ENCODE measurements at places on chromosomes 7 and 10.

DNA sequence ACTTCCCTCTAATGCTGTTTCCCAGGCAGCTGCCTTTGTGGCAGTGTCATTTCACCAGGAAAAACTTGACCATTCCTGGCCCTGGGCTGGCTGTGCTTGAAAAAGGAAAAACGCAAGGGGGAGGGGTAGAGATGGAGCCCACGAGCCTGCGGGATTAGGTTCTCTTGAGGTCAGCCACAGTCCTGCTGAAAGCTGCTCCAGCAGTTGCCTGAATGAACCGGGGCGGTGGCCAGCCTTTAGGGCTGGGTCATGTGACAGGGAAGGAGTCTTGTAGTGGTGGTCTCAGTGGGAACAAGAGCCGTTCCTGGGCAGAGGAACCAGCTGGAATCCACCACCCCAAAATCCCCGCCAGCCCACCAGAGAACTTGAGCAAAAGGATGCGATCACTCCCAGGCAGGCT lies 51.2 kb upstream of the LRRC4 start:
- DNase-seq, result no peak

GRCh38 chr7:80333040-80333439 lies 178.8 kb downstream of the GNAT3 start:
- no peak for DNase-seq

DNA sequence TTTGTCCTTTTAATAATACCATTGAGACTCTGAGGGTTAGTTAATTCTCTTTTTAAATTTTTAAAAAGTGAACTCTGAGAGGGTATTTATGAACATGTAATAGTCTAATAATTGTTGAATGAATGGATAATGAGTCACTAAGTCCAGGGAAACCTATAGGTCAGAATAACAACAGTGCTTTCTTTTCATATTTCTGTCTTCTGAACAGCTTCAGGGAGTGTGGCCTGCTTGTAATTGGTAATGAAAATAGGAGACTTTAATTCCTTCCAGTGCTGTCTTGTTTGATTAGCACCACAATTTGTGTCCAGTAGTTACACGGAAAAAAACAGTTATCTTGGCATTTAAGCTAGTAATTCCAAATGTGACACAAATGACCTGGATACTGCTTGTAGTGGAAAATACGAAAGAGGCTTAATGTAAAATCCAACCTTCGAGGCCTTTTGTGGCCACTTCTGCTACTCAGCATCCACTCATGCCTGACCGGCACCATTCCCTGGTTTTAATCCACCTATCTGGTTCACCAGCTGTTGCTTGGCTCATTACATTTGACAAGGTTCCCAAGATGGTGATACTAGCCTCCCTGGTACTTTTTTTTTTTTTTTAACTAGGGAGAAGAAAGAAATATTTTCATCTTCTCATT lies 149.3 kb upstream of the IMMP2L start:
- DNase-seq, result no peak

DNA sequence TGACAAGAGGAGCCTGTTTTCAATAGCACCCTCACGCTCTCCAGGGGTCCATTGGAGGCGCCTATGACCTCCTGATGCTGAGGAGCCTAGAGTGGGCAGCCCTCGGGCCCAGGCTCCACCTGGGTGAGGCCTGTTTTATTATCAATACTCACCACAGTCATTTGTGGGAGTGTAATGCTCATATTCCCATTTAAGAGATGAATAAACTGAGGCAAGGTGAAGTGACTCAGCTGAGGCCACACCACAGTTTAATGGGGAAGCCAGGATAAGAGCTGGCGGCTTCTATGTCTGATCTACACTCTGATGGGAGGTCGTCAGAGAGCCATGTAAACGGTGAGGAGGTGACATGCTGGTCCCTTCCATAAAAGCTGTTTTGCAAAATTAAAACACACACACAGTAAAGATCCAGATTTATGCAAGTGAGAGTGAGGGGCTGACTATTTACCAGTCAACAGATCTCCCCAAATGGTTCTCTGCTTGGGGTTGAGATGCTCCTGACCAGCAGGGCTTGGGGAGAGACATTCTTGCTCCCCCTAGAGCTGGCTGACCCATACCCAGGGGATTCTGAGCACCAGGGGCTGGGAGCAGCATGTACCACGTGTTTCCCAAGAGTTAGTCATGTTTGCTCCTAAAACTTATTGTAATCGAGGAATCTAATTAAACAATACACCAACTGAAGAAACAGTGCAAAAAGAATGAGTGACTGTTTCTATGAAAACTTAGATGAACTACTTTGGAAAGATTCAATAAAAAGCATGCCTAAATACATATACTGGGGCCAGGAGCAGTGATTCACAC lies 81.0 kb upstream of the INSIG1 start:
- DNase-seq, result no peak

- no peak for DNase-seq
Measured at GRCh38 chr10:30782537-30783461, 153.2 kb upstream of the LYZL2 start.

DNA sequence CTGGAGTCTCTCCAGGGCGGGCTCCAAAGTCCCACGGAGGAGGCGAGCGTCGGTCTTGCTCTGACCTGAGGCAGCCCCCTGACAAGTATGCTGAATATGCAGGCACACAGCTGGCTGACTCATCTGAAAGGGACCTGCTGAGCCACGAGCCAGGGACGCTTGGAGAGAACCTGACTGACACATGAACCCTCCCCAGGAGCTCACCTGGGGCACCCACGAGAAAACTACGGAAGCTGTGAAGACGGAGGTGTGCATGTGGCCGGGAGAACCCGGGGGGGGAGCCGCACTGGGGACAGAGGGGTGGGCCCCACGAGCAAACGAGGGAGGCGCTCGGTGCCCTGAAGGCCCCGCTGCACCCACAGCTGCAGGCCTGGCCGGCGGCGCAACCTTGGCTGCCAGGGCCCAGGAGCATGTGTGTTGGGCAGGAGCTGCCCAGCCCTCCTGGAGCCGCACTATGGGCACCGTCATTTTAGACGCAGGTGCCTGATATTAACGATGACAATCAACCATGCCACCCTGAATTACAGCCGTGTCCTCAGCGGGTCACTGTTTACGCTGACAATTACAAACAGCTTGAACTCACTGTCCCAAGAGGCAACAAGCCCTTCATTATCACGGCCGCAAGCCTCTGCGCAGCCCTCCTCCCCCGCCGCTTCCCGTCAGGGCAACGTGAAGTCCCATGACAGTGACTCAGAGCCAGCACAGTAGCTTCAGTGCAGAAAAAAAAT lies 64.7 kb downstream of the DIP2C start:
- no peak for DNase-seq

DNA sequence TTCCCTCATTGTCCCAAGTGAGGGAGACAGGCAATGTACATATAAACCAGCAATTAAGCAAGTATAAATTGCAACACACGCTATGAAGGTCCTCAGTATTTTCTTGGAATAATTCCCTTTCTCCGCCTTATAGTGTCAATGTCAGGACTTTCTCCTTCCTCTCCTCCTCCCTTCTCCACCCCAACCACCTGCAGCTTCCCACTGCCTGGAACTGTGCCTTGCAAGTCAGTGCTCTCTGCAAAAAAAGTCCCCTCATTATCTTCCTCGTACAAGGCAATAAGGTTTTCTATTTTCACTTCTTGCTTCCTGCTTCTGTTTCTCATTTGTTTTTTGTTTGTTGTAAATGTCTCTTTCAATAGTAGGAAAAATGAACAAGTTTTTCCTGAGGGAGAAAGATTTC lies 111.7 kb downstream of the GPR26 start:
- no peak for DNase-seq

DNA sequence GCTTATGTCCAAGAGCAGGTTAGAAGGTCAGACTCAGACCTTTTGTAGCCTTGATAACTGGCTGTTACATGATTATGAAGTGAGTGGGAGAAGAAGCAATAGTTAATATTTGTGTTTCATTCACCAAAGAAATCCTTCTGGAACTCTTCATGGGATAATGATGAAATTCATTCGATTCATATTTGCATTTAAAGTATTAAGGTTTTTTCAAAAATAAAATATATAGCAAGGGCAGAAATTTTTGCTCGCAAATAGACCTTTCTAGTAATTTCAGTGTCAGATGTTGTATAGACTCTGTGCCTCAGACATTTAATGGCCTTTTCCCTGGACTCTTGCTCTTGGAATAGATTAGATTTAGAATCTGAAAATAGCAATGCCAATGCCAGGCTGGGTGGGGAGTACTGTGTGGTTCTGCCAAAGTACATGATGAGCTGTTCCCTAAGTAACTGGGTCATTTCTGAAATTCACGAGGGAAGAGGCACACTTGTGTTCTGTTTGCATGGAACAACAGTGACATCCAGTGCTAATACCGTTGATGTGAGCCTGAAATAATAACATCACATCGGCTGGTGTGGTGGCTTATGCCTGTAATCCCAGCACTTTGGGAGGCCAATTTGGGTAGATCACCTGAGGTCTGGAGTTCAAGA lies 119.2 kb downstream of the MBL2 start:
- no peak for DNase-seq

GRCh38 chr10:10774416-10774815 lies 243.3 kb upstream of the CELF2 start:
- no peak for DNase-seq

- DNase-seq, result no peak
Measured at GRCh38 chr7:52863652-52864051, 171.8 kb upstream of the POM121L12 start.

DNA sequence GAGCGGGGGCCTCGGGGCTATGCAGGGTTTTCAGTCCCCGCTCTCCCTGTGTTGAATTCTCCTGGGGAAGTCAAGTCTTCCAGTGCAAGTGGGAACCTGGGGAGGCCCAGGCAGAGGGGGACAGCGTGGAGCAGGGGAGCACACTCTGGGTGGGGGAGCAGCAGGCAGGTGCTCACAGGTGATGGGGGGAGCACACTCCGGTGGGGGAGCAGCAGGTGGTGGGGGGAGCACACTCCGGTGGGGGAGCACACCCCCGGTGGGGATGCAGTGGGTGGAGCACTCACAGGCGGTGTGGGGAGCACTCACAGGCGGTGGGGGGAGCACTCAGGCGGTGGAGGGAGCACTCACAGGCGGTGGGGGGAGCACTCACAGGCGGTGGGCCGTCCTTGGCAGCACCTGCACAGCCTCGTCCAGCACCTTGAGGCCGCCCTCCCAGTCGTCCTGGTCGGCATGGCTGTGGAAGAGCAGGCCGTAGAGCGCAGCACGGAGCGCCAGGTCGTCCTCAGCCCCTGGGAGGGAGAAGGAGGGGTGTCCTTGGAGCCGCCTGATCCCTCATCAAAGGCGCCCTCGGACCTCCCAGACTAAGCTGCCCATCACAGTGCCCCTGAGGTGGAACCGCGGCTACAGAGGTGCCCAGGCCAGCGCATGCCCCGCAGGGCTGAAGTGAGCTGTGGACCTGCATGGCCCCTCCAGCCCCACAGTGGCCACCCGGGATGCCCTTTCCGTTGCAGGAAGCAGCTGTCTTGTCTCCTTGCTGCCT lies 56.7 kb downstream of the CFAP46 start:
- DNase-seq, result no peak

- DNase-seq, result no peak
Measured at GRCh38 chr10:116408719-116409118, 18.9 kb upstream of the PNLIPRP3 start.

- no peak for DNase-seq
Measured at GRCh38 chr10:87760195-87760905, 57.7 kb downstream of the ATAD1 start.

DNA sequence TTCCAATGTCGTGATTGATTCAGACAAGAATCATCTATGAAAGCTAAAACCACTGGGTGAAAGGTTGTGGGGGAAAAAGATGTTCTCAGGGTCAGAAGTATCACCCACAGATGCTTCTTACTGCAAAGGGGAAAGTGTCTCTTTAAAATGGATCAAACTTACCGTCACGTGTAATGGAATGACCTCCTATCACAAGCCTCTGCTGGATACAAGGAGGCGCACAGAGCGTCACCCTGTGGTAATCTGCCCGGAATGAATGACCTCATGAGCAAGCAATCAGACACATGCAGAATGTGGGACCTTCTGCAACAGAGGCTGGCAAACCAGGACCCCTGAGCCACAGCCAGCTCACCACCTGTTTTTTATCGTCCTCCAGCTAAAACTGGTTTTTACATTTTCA lies 33.0 kb downstream of the WIPF3 start:
- DNase-seq, result no peak

- no peak for DNase-seq
Measured at GRCh38 chr10:46304062-46304461, 17.3 kb downstream of the ANTXRL start.

GRCh38 chr10:132539894-132540293 lies 2.3 kb downstream of the INPP5A start:
- DNase-seq, result no peak

DNA sequence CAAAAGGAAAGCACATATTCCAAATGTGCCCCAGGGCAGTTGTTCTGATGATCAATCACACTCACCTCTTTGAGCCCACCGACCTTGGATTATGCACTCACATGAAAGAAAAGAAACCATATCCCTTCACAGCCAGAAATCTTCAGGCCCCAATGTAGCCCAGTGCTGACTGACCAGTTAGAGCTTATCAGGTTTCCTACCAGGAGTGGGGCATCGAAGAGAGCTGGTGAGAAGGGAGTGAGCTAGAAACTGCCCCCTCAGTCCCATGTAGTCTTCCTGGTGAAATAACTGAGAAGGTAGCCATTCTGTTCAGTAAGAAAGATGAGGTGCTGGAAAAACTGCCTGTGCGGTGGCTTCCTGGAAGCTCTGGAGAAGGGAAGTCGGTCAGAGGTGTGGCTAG lies 32.2 kb downstream of the NRCAM start:
- no peak for DNase-seq

DNA sequence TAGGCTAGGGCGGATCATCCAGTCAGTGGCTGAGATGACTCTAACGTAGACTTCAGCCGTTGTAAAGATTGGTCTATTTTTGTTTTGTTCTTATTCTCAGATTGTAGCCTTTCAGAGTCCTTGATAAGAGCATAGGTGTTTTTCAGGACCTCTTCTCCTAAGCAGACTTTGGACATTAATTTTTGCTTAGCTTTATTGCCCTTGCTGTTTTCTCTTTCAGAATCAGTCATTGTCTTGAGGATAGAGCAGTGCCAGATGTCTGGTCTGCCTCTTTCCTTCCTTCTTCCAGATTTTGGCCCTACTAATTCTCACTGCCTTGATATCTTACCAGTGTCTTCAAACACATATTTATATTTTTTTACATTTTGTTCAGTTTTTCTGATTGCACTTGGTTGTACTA lies 49.5 kb downstream of the C1GALT1 start:
- no peak for DNase-seq

DNA sequence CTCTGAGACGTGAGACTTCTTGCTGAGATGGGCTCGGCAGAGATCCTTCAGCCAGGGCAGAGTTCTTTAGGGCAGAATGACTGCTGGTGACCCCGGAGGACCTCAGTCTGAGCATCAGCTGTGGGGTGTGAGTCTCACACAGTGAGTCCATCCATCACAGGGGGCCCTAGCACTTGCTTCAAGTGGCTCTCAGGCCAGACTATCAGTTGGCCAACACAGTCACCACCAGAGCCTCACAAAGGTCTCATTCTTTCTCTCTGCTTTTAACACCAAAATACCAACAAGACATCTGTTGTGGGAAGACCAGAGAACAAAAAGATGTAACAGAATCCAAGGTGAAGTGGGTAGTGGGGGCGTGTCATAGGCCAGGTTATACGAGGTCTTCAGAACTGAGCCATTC lies 345.6 kb upstream of the NRP1 start:
- no peak for DNase-seq

- DNase-seq, result no peak
Measured at GRCh38 chr10:13837966-13838365, 251.2 kb downstream of the PRPF18 start.

GRCh38 chr7:48337012-48337621 lies 165.9 kb downstream of the ABCA13 start:
- DNase-seq, result no peak

- DNase-seq, result no peak
Measured at GRCh38 chr7:48101352-48101751, 12.3 kb downstream of the UPP1 start.

Measured in GM10248 (cell line).